ENCODE measurements at places on chromosomes 16 and 17.

GRCh38 chr17:1648173-1648962 lies 1.3 kb downstream of the RILP start:
- no peak for DNase-seq

DNA sequence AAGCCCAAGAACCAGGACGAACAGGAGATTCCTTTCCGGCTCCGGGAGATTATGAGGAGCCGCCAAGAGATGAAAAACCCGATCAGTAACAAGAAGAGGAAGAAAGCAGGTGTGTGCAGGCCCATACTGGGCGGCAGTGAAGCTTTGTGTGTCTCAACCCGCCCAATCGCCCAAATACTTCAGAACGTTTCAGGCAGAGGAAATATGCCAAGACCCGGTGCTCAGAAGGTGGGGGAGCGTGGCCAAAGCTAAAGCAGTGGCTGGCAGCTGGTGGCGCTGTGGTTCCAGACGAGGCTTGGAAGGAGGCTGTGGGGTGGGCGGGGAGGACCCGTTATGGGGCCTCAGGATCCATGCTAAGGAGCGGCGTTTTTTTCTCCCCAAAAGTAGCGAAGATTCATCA lies 1.2 kb downstream of the CCDC137 start:
- DNase-seq: no peak

DNA sequence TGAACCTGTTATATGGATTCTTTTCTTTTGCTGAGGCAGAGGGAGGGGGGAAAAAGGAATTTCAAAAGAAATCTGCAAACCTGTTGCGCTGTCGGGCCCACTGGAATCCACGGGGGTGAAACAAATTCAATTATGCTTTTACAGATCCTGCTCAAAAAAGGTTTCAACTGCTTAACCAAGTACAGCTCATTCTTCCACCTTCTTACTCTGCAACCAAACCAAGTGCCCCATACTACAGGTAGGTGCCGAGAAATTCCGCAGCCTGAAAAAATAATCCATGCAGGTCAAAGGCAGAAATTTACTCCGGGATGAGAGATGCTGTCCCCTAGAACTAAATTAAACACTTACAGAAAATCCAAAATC lies 416 bp downstream of the RNF43 start:
- no peak for DNase-seq

DNA sequence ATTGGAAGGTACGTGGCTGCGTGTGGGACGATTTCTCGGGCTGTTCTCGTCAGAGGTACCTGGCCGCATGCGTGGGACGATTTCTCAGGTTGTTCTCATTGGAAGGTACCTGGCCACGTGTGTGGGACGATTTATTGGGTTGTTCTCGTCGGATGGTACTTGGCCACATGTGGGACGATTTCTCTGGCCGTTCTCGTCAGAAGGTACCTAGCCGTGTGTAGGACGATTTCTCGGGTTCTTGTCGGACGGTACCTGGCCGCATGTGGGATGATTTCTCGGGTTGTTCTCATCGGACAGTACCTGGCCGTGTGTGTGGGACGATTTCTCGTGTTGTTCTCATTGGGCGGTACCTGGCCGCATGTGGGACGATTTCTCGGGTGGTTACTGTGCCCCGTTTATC lies 50.1 kb upstream of the GNG13 start:
- DNase-seq: no peak

- no peak for DNase-seq
Measured at GRCh38 chr16:29807426-29808218, 1.3 kb downstream of the MAZ start.

GRCh38 chr16:77213542-77214106 lies 14.4 kb downstream of the SYCE1L start:
- DNase-seq: no peak

- no peak for DNase-seq
Measured at GRCh38 chr16:8655184-8655717, 19.2 kb upstream of the ABAT start.

GRCh38 chr17:42698736-42699414 lies 16.5 kb downstream of the CNTNAP1 start:
- DNase-seq: no peak
